Stomach (tissue), 19 donors: ENCODE measurements at places on chromosomes 3 and 15. TPM values are rescaled to one million over a fixed set of nuclear protein-coding genes. Genes with fewer than 3 reads are reported as not detected.

The NSUN3 gene
- 22.2 TPM for total RNA-seq

The RASGRP1 gene
- total RNA-seq, result 3.9 TPM

GRCh38 chr15:45867281-45867680 is 232.5 kb downstream of the SQOR start:
- DNase-seq, result no peak

The C3orf70 gene
- total RNA-seq, result 20.4 TPM

The FAM43A gene
- 42.0 TPM for total RNA-seq

DNA sequence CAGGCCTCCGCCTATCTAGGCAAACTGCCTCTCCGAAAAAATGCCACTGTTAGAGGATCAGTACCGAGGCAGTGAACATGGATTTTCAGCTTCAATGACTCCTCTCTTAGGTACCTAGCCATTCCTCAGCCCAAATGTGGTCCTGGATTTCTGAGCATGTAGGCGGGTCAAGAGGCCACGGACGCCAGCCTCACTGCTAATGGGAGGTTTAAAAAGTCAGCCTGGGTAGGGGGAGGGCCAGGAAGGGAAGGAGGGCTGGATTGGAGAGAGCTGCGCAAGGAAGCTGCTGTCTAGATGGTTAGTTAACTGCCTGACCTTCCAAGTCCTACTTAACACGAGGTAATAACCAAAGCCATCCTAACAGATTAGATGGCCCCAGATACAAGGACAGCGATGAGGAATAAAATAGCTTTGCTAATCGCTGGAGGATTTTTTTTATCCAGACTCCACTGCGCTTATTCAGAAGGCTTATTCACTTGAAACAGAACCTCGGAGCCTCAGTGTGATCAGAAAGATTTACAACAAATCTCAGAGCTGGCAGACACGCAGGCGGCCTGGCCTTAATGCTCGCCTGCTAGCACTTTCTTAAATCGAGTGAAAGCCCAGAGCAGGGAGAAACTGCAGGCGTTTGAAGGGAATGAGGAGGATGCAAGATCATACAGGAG is 34.3 kb downstream of the TLE3 start:
- no peak for DNase-seq

DNA sequence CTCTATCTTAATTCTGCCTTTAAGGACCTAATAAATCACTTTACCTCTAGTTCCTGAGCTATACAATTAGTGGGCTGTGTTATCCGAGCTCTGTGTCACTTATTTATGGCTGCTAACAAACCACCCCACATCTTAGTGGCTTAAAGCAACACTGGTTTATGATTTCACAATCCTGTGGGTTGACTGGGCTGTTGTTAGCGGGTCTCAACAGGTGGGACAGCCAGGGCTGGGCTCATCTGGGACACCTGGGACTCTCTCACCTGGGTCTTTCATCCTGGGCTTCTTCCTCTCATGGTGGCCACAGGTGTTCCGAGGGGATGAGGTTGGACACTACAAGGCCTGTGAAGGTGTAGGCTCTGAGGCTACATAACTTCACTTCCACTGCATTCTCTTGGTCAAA is 35.8 kb upstream of the CHST2 start:
- DNase-seq, result no peak

DNA sequence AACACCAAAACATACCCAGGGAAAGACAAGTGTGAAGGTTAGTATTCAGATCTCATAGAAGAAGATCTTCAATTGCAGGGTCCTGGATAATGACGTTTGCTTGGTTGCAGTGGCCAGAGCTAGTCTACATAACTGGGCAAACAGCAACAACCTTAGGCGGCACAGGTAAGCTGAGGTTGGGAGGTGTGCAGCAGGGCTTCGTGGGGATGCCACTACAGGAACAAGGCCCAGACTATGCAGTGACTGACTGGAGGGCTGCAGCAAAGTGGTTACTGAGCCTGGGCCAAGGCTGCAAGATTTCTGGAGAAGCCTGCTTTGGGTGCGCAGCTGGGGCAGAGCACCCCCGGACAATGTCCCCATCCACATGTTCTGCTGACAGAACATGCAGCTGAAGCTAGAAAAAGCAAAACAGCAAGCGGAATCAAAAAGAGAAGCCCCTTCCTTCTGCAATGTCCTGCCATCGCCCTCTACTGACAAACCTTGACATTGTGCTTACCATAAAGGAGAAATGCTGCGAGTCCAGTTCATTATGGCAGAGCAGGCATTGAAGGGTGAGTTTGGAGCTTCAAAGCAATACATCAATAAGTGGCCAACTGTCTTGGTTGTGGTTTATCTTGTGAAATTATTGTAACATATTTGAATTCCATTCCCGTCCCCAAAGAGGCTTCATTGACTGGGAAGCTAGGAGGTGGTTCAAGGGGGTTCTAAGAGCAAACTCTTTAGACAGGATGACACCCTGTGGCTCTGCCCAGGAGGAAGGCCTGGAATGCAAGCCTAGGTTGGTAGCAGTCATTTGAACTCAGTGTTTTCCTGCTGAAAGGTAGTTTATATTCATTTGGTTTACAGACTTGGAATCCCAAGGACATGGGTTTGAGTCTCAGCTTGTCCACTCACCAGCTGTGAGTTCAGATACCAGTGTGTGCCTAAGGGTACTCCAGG is 217.0 kb downstream of the PDCD6IP start:
- no peak for DNase-seq

GRCh38 chr3:160968761-160969160 is 136.4 kb downstream of the B3GALNT1 start:
- DNase-seq, result peak; percentile 13

DNA sequence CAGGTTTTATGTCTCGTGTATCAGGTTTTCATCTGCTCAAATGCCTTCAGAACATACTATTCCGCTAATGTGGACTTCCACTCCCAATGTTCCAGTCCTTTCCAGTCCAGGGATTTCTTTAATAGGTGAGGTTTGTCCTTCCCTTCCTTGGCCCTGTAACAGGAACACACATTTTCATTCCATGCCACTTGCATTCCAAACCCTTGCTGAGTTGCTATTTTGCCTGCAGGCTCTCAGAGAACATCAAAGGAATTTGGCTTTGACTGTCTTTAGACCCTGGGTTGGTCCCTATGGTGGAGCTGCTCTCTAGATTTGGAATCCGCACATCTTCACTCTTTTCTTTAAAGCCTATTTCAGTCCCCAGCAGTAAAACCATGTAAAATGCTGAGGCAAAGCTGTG is 12.3 kb upstream of the ALCAM start:
- no peak for DNase-seq

GRCh38 chr3:5948084-5948483 is 760.6 kb downstream of the EDEM1 start:
- no peak for DNase-seq

GRCh38 chr3:45134758-45135521 is 11.2 kb downstream of the CDCP1 start:
- DNase-seq, result no peak

The ADPRH gene
- 1.8 TPM for total RNA-seq

DNA sequence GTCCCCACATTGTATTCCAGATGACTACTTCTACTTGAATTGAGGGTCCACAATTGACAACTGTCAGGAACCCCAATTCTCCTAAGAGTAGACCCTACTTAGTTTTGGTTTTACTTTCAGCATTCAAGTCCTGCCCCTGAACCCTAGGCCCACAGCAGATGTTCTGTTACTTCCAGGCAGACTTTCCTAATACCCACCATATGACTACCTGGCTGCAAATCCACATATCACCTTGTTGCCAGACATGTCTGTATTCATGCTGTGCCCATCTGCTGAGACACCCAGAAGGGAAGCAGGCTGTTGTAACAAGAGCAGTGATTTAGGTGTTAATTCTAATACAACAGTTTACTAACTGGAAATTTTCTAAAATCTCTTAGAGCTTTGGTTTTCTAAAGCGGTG is 235.1 kb upstream of the CCDC54 start:
- no peak for DNase-seq
